Breast epithelium (tissue), 4 donors: ENCODE measurements at places on chromosomes 6 and 20. TPM values are rescaled to one million over a fixed set of nuclear protein-coding genes. Genes with fewer than 3 reads are reported as not detected.

DNA sequence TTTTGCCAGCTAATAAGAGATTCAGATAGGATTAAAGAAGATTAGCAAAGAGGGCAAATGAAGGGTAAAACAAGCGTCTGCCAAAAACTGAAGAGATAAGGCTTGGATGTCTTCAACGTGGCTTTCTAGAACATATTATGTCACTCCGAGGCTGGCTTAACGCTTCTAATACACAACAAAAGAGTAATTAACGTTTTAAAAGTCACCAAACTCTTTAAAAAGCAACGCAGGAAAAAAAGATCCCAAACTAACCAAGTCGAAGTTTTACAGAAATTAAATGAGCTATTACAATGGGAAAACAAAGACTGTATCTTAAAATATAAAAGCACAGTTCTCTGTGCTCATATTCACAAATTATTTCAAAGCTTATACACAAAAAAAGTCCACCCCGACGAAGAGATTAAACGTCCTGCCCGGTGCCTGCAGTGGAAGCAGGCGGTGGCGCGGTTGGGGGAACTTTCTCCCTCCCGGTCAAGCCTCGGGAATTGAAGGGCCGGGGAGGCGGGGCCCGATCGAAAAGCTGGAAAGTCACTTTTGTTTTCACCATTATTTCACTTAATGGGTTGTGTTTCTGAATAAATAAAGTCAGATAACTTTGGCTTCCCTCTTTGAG, 1.2 kb downstream of the MAK start:
- DNase-seq: no peak

DNA sequence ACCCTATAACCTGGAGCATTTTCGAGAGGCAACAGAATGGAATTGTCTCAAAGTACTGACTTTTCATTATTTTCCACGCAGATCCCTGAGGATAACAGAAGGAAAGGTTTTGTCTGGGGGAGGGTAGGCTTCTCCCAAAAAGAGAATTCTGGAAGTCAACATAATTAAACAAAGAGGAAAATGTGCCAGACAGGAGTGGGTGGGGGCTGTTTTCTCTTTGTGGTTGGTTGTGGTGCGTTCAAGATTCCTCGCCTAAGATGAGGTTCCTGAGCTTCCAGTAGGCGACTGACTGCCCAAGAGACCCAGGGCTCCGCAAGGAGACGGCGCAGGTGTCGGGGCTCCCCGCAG, 70.4 kb downstream of the SOX4 start:
- no peak for DNase-seq

- no peak for DNase-seq
Observed at GRCh38 chr6:36545767-36546307, 1.4 kb downstream of the STK38 start.

DEF6 gene
- total RNA-seq: 14.1 TPM

ENPP3 gene
- 0.98 TPM for total RNA-seq

SYNCRIP gene
- total RNA-seq: 56.0 TPM

DNA sequence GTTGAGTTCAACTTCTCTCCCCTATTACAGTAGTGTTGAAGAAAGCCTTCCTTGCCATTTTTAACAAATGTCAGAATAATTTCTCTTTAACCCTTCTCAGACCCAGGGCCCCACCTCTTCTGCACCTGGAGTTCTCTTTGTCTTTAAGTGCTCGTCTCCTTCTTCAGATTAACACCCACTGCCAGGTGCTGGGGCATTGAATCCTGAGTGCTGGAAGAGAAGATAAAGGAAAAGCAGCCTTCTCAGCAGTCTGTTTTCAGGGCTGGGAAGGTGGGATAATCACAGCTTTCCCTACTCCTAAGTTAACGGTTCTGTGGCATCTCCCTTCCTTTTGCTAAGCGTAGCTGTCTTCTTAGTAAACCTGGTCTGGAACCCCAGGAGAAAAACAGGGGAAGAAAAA, 114.6 kb upstream of the TAB2 start:
- no peak for DNase-seq

GRCh38 chr20:38222231-38222922, 38.2 kb downstream of the KIAA1755 start:
- no peak for DNase-seq

DNA sequence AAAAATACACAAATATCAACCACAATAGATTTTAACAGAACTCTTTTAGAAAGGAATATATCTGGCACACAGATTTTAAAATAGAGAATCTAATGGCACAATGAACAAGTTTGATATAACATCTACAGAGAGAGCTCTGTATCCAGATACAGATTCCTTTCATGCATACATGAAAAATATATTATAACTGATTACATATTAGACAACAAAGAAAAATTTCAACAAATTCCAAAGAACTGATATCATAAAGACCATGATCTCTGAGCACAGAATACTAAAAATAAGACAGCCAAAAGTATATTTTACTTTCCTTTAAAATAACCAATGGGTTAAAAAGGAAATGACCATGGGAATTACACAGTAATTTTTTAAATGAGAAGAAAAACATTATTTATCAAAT, 74.1 kb upstream of the MAP7 start:
- DNase-seq: no peak

DNA sequence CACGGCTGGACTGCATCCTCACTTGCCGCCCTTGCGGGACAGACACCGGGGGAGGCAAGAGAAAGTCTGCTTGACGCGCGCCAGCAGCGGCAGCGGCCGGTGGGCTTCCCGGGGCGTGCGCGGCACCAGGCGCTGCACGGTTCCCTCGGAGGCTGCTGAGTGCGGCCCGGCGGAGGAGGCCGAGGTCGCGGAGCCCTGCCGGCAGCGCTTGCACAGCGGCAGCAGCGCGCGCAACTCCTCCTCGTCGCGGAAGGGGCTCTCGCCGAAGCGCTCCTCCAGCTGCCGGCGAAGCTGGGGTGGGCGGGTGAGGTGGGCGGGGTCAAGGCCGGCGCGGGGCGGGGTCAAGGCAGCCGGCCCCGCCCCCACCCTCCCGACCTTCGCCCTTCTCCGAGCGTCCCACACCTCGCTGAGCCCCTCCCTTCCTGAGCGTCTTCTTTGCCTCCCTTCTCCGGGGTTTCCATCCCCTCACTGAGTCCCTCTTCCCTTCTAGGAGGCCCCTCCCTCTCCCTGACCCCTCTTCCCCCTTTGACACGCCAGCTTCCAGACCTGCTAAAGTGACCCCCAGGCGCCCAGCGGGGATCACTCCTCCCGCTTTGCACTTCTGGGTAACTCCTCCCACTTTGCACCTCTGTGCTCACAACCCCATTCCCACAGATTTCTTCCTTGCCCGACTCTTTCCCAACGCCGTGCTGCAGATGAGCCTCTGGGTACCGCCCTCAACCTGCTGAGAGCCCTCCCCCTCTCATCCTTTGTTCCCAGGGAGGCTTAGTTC, 8.8 kb downstream of the DUSP15 start:
- peak; percentile 58 for DNase-seq

GRCh38 chr6:7171119-7171518, 63.4 kb downstream of the RREB1 start:
- no peak for DNase-seq

DNA sequence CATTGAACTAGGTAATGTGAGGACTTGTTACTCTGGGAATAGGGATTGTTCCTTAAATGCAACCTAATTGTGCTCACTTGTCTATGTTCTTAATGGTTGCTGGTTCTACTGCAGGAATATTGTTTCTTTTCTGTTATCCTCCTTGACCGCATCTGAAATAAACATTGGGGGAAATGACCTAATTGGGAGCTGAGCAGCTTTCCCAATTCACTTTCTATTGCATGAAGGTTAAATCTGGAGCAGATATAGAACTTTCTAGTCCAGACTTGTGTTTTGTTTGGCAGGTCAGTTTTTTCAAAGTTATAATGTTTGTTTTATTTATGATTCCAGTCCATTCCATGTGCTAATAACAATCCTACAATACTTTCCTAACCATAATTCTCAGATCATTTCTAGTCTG, 981.0 kb upstream of the CITED2 start:
- no peak for DNase-seq
